ENCODE measurements at places on chromosomes 2 and 18. TPM values are rescaled to one million over a fixed set of nuclear protein-coding genes. Genes with fewer than 3 reads are reported as not detected.
A peak's percentile ranks its signal among the peaks of the same experiment; 100 is the strongest.

DNA sequence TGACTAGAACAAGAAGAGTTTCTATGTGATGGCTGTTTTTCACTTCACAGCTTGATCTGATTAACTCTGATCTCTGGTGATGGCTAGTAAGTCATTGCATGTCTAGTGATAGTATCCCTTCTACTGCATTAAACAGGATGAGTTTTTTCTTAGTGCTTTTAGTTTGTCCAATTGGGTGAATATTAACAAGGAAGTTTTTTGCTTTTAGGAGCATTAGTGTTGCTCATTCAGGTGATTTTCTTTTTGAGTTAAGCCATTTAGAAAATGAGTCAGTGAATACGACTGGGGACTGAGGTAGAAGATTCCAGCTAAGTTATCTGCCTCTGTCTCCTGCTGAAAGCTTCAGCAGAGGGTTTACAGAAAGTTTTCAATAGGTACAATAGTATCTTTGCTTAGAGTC is 306.7 kb downstream of the PIK3C3 start:
- no peaks in the 10 kb centered on the region for H3K4me1 ChIP-seq
- DNase-seq = no peak
- no peaks in the 10 kb centered on the region for H3K36me3 ChIP-seq
- H3K27ac ChIP-seq = no peak overlapping the region
- no peaks in the 10 kb centered on the region for H3K27me3 ChIP-seq
- no peak overlapping the region for H3K4me3 ChIP-seq

DNA sequence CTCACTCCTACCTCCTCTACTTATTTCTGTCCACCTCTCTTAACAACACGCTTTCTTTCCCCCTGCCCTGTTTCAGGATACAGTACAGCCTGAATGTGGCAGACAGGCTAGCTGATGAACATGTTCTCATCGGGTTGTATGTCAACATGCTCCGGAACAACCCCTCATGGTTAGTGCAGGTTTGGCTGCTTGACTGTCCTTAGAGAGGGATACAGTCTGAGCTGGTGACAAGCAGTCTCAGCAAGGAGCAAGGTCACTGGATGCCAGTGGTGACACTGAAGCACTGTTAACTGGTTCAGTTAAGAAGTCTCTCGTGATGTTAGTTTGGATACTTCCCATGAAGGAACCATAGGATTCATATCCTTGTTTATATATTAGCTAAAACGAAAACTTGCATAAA is 128.6 kb downstream of the DTNA start:
- H3K27ac ChIP-seq = no peak overlapping the region
- H3K4me1 ChIP-seq = peaks cover 8% of the 10 kb centered on the region
- H3K36me3 ChIP-seq = peaks cover 1% of the 10 kb centered on the region
- H3K4me3 ChIP-seq = no peak overlapping the region
- DNase-seq = no peak

GRCh38 chr18:42937436-42937835 is 178.0 kb downstream of the RIT2 start:
- no peak overlapping the region for H3K4me3 ChIP-seq
- DNase-seq = no peak
- no peaks in the 10 kb centered on the region for H3K4me1 ChIP-seq

DNA sequence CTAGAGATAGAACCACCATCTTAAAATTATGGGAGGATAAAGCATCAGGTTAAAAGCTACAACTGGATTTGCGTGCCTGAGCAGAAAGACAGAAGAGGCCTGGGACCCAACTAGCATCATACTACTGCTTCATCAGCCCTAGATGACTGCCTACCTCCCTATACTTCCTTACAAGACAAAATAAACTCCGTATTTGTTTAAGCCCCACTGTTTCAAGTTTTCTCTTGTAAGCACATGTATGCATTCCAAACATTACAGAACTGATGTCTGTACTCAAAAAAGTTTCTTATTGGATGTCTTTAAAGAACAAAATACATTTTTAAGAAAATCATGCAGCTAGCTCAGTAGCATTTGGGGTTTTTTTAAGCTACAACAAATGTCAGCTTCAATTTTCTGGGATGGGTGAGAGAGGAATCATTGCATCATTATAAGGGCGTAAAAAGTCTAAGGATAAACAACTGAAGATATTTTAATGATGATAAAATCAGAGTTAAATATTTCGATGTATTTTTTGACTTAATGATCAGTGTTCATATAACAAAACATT is 213.1 kb downstream of the EXOC6B start:
- H3K4me1 ChIP-seq = no peaks in the 10 kb centered on the region
- no peak overlapping the region for H3K27ac ChIP-seq
- no peak for DNase-seq
- H3K4me3 ChIP-seq = no peak overlapping the region
- H3K27me3 ChIP-seq = peaks cover 2% of the 10 kb centered on the region

DNA sequence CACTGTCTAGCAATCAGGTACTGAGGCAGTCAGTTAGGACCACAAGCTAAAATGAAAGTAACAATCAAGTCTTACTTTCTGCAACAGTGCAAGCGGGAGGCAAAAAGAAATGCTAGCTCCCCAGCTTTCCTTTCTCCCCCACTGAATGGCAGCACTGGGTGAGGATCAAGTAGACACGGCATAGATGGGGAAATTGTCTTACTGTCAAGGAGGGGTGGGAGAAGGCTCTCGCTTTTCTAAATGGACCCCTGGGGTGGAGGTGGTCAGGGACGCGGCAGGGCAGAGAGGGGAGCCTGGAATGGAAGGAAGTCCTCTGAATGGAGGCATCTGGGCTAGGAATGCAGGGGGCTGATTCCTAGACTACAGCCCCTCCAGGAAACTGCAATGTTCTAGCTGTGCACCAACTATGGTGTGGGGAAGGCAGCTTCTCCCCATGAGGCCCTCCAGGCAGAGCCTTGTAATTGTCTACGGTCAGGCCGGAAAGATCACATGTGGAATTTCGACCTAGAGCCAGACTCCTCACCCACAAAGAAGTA is 24.3 kb downstream of the METTL8 start:
- DNase-seq = no peak
- H3K36me3 ChIP-seq = peaks cover 20% of the 10 kb centered on the region

DNA sequence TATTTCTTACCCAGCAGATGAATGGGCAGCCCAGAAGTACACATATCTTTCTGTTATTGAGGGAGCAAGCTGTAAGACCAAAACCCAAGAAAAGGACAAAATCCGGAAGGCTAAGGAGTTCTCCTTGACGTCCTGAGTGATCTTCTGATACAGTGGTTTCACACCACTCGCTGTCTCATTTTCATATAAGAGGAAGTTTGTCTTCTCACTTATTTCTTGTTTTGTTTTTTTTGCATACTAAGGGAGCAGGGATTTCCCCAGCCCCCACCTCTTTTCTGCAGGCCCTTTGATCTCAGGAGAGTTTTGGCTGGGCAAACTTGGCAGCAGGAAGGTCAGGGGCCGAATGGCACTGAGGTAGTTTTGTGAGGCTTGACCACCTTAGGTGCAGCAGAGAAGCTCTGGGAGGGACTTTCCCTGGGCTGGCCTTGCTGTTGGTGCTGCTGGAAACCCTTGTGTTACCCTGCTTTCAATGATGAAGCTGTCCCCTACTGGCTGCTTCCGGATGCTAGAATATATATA is 13.3 kb downstream of the CHRNA1 start:
- DNase-seq = peak; percentile 85
- H3K27ac ChIP-seq = peak overlapping the region; percentile 80

- H3K4me3 ChIP-seq = no peak overlapping the region
- H3K27me3 ChIP-seq = peaks cover 5% of the 10 kb centered on the region
- no peak for DNase-seq
Observed at GRCh38 chr2:48715956-48716355, 39.6 kb downstream of the LHCGR start.

DNA sequence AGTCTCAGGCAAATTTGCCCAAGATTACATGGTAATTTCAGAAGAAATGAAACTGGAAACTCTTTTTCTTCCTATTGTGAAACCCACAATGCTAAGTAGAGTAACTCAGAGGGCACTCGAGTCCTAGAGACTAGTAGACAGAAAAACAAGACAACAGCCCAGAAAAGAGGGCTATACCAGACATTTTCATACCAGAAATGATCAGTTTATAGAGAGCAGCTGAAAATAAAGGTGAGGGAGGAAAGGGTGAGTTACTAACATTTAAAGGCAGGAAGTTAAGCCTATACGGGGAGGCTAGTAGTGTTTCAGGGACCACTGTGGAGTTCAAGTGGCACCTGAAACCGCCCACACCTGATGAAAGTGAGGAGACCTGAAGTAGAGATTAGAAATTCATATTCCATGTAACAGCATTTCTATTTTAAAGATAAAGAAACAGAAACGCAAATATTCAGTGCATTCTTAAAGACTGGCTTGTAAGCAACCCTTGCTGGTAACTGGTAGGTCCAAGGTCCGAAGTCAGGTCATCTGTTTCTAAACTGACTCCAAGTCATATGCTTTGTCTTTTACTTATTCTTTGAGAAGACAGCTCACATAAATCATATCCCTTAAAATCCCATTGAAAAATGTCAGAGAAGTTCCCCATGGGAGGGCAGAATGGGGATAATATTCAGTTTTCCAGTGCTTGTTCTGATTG is 145.1 kb upstream of the ITGB6 start:
- peaks cover 36% of the 10 kb centered on the region for H3K4me1 ChIP-seq
- H3K27ac ChIP-seq = peak overlapping the region; percentile 73
- no peak for DNase-seq
- peak overlapping the region; percentile 56 for H3K4me3 ChIP-seq
- no peaks in the 10 kb centered on the region for H3K27me3 ChIP-seq

DNA sequence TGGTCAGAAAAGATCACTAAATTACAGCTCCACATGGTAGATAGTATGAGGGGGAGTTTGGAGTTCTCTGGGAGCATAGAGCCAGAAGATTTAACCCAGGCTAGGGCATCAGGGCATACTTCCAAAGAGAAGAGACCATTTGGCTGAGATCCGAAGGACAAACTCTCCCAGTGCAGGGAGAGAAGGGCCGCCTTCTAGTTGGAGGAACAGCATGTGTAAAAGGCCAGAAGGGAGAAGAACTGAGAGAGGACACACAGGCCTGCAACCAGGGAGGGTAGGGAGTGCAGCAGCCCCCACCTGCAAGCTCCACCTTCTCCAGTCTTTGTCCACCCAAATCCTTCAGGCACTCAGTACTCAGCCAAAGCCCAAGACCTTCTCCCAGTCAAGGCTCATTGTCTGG is 182.0 kb downstream of the GFPT1 start:
- peaks cover 7% of the 10 kb centered on the region for H3K27me3 ChIP-seq
- no peaks in the 10 kb centered on the region for H3K4me1 ChIP-seq
- no peak for DNase-seq
- no peak overlapping the region for H3K27ac ChIP-seq

DNA sequence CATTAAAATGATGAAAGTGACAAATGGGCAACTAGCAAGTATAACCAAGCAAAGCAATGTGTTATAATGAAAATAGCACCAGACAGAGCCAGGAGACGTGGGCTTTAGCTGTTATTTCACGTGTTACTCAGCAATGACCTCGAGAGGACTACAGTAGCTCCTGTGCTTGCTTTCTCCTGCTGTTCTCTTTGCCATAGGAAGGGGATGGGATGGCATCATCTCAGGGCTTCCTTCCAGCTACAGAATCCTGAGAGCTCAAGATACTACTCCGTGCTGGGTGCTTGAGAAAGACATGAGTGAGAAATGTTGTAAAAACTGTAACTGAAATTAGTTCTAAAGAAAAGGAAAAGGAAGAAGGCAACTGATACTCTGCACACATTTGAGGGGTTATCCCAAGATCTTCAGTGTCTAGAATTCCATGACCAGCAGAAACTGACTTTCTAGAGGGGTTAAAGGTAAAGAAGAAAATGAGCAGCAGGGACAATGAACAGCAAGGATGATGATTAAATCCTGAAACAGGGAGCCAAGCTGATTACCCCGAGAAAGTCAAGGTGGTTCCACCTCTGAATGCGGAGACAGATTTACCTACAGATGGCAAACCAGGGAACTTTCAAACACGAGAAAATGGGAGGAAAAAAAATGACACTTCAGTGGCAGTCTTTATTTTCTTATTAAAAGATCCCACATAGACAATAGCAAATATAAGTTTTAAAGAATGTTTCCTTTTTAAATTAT is 33.4 kb downstream of the GAREM1 start:
- peaks cover 13% of the 10 kb centered on the region for H3K27me3 ChIP-seq
- no peak overlapping the region for H3K27ac ChIP-seq
- no peak overlapping the region for H3K4me3 ChIP-seq
- no peak for DNase-seq

DNA sequence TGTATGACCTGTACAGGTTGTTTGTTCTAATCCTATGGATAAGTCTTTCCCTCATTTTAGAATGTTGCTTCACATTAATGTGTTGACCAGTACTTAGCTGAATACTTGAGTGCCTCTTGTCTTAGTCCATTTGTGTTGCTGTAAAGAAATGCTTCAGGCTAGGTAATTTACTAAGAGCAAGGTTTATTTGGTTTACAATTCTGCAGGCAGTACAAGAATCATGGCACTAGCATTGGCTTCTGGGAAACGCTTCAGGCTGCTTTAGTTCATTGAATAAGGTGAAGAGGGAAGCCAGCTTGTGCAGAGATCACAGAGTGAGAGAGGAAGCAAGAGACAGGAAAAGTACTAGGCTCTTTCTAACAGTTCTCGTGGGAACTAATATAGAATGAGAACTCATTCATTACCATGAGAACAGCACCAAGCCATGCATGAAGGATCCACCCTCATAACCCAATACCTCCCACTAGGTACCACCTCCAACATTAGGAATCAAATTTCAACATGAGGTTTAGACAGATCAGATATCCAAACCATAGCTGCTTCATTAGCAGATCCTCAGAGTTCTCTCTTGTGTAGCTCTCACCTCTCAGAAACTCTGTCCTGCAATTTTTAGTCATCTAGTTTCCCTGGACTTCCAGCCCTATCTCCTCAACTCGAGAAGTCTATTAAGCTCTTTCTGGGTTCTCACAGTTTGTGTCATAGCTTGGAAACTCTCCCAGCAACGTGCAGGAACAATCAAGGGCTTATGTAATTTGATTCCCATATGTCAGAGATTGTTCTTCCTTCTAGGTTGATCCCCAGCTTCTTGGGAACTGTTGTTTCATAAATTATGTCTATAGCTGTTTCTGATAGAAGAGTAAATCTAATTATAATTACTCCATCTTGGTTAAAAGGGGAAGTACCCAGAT is 2082.3 kb upstream of the CELF4 start:
- H3K27me3 ChIP-seq = no peaks in the 10 kb centered on the region
- DNase-seq = no peak
- H3K4me3 ChIP-seq = no peak overlapping the region

GRCh38 chr2:16660114-16660513 is 5.5 kb downstream of the CYRIA start:
- peaks cover 17% of the 10 kb centered on the region for H3K4me1 ChIP-seq
- no peak overlapping the region for H3K4me3 ChIP-seq
- H3K27ac ChIP-seq = no peak overlapping the region
- H3K36me3 ChIP-seq = no peaks in the 10 kb centered on the region
- H3K27me3 ChIP-seq = peaks cover 25% of the 10 kb centered on the region
- no peak for DNase-seq

Gene LBX2
- 0.36 TPM for total RNA-seq

Gene SCG2
- total RNA-seq = not detected

Gene GNLY
- 54.1 TPM for total RNA-seq

Gene GDF7
- total RNA-seq = 0.26 TPM

Gene AGXT
- total RNA-seq = not detected

Gene TAF1B
- total RNA-seq = 21.9 TPM

Gene NCK2
- total RNA-seq = 85.8 TPM

Gene GRB14
- not detected for total RNA-seq
